Metanephros (tissue), 2 donors: ENCODE measurements at places on chromosomes 2 and 18. TPM values are rescaled to one million over a fixed set of nuclear protein-coding genes. Genes with fewer than 3 reads are reported as not detected.

NT5C1B gene
- total RNA-seq: not detected

SERPINB10 gene
- 1.2 TPM for total RNA-seq

SULT1C4 gene
- 55.4 TPM for total RNA-seq

TMEM178A gene
- 40.5 TPM for total RNA-seq

IL36RN gene
- total RNA-seq: not detected
